ENCODE measurements at places on chromosomes 2 and 18.

GRCh38 chr18:70931942-70932814, 643.3 kb downstream of the SOCS6 start:
- no peak for DNase-seq

GRCh38 chr18:8469544-8470130, 139.6 kb upstream of the RAB12 start:
- no peak for DNase-seq

GRCh38 chr2:135942936-135943688, 42.3 kb downstream of the DARS1 start:
- DNase-seq = no peak

DNA sequence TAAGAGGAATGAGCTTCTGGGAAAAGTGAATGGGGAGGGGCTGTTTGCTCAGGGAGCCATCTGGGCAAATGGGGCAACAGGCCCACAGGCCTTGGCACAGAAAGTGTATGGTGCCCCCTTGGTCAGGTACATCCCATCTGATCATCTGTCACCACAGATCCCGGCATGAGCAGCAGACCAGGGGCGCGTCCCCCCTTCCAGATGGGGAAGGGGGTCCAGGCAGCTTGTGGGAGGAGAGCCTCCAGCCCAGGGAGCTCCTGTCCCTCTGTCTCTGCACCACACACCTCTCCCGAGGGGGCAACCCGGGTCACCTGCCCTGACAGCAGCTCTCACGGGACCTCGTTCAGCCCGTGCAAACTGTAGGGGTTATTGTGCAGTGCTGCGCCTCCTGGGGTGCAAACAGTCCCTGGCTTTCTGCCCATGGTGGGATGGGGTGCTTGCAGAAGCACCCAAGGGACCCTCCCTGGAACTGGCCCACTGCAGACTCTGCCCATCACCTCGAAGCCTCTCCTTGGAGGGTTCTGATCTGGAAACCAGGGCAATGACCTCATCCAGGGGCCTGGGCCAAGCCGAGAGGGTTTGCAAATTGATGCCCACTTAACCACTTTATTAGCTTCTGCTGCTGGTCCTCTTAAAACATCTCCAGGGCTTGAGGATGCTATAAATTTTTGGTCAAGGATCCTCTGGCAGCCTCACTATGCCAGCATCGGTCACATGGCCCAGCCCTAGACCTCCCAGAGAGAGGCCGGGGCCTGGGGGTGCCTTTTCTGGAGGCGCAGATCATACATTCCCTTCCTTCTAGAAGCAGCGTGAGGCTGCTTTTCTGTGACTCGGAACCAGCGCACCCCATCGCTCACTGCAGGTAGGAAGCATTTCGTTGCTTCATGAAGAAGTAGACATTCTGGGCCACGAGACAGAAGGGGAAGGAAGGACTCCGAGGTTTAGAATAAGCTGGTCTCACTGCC, 7.6 kb upstream of the BOK start:
- no peak for DNase-seq

GRCh38 chr18:11808001-11808855, 43.0 kb upstream of the CHMP1B start:
- no peak for DNase-seq

GRCh38 chr2:120520929-120521912, 175.3 kb downstream of the INHBB start:
- no peak for DNase-seq

GRCh38 chr2:30960213-30960612, 153.0 kb upstream of the CAPN13 start:
- no peak for DNase-seq

DNA sequence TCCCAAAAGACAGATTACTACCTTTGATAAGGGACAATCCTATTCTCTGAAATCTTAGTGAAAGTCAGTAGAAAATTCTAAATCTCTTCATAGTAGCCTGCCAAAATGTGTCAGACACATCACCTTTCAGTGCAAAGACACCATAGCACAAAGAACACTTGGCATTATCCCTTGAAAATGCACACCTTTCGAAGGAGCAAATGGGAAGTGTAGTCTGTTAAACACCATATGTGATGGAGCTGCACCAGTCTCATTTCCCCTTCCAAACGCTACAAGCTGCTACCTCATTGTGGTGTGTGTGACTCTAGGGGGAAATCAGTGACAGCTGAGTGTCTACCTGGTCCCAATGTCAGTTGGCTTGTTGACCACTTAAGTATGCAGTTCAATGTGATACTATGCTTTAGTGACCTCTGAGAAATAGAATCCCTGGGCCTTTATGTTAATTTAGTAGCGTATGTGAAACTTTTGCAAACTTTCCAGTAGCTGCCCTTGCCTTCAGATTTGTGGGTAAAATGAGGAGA, 551.7 kb downstream of the ARHGAP15 start:
- DNase-seq = no peak

DNA sequence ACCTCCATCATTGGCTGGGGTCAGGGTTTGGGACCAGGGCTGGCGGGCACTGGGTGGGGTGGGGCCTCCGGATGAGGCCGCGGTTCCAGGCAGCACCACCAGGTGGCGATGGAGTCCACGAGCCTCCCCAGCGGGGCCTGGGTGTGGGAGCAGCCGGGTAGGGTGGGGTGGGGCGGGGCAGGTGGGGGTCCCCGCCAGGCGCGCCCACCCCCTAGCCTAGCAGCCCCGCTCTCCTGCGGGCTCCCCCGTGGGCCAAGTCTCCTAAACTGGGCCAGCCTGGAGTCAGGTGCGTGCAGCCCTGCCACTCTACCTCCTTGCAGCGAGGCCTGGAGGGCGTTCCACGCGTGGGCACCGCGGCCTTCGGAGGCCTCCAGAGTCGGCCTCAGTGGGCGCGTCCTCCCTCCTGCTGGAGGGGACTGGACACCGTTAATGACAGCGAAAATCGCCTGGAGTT, 187.5 kb downstream of the TWIST2 start:
- DNase-seq = no peak

- DNase-seq = peak; percentile 67
Observed at GRCh38 chr2:70473101-70473722, 80.4 kb downstream of the TGFA start.

GRCh38 chr2:173898996-173899395, 66.2 kb downstream of the SP3 start:
- no peak for DNase-seq

GRCh38 chr2:42042631-42043355, 5.0 kb upstream of the PKDCC start:
- no peak for DNase-seq

- DNase-seq = no peak
Observed at GRCh38 chr2:55489467-55490062, 30.0 kb upstream of the CFAP36 start.

- no peak for DNase-seq
Observed at GRCh38 chr2:235765181-235765820, 271.5 kb downstream of the AGAP1 start.
